ENCODE measurements at places on chromosomes 5 and 9. TPM values are rescaled to one million over a fixed set of nuclear protein-coding genes. Genes with fewer than 3 reads are reported as not detected.

DNA sequence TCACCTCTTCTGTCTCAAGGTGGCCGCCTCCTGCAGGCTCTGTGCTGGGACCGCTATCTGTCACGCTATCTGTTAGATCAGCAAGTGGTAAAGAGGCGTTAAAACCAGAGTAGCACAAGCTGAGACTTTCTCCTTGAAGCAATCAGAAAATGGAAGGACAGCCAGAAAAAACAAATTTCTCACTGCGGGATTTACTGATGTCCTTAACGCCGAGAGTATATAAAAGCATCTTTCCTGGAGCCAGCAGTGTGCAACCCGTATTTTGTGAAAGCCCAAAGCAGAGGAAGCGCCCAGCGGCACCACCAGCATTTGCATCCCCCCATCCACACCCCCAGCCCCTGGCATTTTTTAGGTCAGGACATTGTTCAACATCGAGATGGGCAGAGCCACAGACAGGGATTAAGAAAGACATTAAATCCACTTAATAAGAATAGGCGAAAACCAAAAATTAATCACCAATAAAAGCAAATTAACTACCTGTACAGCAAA lies 48.6 kb downstream of the DUSP1 start:
- peak; percentile 74 for ATAC-seq

DNA sequence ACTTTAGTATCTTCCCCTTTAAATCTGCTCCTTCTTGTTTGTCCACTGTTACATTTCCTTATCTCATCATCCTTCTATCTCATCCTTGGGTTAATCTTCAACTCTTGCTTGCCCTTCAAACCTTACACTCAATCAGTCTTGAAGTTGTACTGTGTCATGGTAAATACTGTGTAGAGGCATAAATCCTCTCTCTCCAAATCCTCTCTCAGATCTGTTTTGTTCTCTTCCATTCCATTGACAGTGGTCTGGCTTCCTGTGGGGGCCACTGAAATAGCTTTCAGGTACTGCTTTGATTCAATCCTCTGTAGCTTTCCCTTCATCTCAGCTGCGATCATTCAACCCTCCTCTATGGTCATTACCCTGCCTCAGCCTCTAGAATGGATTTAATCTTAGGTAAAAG lies 104.0 kb downstream of the PLCXD3 start:
- no peak for ATAC-seq

Gene PCDHB13
- not detected for total RNA-seq

DNA sequence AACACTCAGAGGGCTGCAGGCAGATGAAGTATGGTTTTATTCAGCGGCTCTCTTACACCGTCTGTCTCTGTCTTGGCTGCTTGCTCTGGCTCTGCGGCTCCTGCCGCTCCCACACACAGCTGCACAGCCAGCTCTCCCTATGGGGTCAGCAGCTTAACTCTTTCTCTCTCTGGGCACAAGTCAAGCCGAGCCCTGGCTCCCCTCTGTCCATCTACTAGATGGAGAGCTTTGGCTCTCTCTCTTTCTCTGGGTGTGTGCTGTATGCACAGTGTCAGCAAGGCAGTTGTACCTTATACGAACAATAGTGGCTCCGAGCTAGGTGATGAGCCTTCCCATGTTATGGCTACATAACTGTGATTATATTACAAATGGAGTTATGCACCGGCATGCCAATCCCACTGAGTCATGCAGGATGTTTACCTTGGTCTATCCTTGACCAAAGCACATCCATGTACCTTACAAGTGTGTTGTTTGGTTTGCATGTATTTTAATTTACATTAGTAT lies 19.3 kb upstream of the PPP2CA start:
- no peak for ATAC-seq

DNA sequence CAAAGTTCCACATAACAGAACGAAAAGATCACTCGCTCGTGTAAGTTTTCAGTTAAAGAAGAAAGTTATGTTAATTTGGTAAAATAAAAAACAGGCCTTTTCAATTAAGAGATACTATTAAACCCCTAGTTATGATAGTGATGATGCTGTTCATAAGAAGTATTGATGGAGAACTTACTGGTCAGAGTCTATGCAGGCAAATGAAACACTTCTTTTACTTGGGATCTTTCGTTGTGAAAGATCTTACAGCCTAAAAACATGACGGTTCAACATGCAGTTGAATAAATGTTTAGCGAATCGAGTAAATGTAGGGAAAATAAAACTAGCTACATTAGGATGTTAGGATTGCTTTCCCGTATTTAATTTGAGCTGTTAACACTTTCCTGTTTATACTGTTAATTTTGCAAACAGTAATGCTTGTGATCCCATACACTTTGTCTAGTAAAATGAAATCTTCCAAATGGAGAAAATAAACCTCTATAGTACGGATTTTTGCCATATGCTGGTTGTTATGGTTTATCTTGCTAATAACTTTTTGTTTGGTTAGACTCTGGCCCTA lies 2.0 kb downstream of the RHOBTB3 start:
- ATAC-seq = no peak

GRCh38 chr5:54743997-54744788 lies 226.6 kb downstream of the SNX18 start:
- peak; percentile 98 for ATAC-seq

DNA sequence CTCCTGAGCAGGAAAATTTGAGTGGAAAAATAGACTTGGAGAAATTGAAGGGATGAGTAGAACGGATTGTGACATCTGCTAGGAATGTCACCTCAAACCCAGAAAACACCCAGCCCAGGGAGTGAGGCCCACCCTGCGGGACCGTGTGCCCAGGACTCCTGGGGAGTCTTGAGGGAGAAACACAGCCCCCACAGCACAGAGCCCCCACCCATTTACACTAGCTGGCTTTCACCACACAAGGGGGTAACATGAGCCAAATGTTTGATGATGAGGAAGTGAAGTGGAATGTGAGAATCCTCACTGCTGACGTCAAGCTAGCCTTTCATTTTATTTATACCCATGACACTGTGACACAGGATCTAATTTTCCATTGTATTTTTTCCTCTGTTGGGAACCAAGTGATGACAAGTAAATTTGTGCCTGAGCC lies 42.8 kb upstream of the PDE8B start:
- no peak for ATAC-seq

DNA sequence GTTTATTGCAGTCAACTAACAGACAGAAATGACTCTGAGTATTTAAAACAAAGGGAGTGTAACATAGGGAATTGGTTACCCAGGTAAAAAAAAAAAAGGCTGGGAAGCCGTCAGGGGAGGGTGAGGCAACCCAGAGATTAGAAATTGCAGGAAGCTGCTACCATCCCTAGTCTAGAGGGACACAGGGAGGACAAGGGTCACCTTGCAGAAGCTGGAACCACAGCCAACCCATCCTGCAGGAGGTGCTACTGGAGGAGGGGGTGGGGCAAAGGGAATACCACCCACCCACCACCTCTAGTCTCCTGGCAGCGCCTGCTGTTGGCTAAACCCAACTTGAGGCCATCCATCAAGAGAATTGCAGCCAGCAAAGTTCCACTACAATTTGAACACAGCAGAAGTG lies 6.5 kb downstream of the CAST start:
- ATAC-seq = no peak

GRCh38 chr5:73895471-73895870 lies 269.5 kb downstream of the ARHGEF28 start:
- ATAC-seq = peak; percentile 53

DNA sequence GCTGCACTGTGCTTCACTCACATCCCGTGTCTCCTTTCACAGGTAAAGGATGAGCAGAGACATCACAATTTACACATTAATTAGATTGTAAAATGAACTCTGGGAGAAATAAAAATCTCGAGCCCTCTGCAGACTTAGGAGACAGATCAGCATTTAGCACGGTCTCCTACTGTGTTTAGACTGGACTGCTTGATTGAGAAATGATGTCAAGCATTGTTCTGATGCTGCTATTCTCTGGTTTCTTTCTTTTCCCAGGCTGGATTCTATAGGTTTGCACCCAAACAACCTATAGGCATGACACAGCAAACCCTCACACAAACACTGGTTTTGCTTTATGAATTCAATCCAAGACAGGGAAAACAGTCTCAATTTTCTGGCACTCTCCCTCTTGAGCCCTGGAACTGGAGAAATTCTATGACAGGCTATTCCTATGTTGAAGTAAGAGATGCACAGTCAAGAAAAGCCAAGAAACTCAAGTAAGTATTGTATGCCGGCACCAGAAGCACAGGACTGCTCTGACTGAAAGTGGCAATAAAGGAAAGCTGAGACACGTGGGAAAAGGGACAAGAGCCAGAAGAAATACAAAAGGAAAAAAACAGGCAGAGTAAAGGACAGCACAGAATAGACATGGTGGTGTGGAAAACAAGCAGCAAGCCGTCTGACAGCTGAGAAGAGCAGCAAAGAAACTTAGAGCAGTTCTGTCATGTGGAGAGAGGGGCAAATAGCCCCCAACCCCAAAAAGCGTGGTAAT lies 24.8 kb upstream of the ERAP2 start:
- ATAC-seq = no peak

Gene ARID3C
- 0.17 TPM for total RNA-seq

Gene AHRR
- total RNA-seq = 49.5 TPM

DNA sequence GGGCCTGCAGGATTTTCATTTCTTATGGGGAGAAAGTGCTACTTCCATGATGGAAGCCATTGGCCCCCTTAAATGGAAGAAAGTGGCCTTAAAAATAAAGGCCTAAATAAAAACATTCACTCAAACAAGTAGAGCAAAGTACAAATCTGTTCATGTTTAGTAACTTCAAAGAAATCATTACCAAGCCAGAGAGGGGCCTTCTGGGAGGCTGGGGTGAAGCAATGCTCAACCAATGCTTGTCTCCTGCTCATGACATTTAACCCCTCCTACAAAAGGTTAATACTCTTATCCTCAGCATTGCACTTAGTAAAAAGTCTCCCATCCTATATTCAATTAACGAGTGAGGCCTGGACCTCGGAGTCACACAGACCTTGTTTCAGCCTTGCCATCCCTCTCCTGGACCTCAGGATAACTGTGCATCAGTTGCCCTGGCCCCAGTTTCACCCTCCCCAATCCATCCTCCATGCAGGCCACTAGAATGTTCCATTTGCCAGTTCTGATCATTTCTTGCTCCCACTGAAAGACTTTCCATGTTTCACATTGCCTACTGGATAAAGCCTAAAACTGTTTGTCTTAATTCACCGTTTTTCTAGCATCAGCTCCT lies 36.9 kb upstream of the ALDH1B1 start:
- ATAC-seq = no peak

DNA sequence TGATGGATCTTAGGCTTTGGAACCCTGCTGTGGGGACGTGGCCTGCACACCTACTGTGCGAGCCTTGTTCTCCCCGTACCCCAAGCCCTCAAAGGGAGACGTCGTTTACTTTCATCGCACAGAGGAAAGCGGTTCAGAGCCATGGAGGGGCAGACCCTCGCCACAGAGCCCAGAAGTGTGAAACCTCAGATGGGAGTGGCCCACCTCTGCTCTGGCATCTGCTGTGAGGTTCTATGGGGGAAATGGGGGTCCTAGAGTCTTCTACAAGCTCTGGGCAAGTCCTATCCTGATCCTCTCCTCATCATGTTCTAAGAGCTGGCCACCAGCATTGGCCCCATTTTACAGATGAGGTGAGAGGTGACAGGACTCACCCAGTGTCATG lies 3.7 kb upstream of the RNF44 start:
- ATAC-seq = no peak

DNA sequence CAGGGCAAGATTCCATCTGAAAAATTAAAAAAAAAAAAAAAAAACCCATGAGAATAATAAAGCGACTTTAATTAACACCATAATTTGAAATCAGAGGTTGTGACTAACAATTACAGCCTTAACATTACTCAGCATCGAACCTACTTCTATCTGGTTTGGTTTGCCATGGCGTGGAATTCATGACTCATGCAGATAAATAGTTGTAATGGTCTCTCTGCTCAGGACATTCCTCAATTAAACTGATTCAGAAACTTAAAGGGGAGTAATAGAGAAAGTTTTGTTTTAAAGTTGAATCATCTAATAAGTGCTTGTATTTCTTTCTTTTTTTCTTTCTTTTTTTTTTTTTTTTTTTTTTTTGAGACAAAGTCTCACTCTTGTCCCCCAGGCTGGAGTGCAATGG lies 135.5 kb downstream of the SPATA31D1 start:
- ATAC-seq = no peak

GRCh38 chr5:94374336-94374735 lies 244.1 kb downstream of the KIAA0825 start:
- ATAC-seq = no peak

Gene CSF2
- total RNA-seq = 159 TPM

DNA sequence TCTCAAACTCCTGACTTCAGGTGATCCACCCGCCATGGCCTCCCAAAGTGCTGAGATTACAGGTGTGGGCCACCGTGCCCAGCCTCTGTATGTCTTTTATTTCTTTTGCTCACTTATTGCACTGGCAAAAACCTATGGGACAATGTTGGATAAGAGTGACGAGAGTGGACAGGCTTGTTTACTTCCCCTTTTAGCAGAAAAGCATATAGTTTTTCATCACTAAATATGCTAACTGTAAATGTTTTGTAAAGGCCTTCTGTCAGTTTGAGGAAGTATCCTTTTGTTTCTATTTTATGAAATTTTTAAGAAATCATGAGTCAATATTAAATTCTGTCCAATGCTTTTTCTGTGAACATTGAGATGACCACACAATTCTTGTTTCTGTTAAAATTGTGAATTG lies 103.3 kb downstream of the AUH start:
- no peak for ATAC-seq

- ATAC-seq = no peak
These were observed 324.8 kb upstream of the FTMT start for GRCh38 chr5:121526908-121527307.

DNA sequence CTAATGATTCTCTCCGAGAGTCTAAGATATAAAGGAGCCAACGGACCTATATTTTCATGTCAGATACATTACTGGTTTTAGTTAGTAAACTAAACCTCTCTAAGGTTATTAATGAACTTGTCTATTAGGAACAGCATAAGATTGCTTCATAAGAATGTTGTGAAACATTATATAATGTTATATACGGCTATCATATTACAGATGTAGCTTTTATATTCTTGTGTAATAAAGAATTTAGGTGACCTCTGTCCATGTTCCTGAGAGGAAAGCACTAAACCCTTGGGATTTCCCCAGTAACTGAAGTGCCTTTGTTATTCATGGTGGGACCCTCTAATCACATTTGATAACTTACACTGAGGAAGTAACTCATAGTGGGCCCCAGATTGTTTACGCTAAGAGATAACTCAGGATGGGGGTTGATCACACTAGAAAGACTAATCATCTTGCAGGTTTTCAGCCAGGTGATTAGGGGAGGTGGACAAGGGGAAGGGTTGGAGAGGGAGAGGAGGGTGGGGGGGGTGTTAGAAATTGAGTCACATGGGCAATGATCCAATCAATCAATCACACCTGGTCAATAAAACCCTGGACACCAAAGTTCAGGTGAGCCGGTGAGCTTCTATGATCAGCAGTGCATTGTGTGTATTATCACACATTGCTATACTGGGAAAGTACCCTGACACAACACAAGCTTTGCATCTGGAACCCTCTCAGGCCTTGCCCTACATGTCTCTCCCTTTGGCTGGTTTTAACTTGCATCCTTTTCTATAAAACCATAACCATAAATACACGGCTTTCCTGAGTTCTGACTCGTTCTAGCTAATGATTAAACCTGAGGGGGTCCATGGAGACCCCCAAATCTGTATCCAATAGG lies 25.8 kb downstream of the ECPAS start:
- ATAC-seq = no peak
